CD4-positive, CD25-positive, alpha-beta regulatory T cell (primary cell): ENCODE measurements at places on chromosomes 13 and 19.
A peak's percentile ranks its signal among the peaks of the same experiment; 100 is the strongest.

- DNase-seq = peak; percentile 76
Measured at GRCh38 chr19:44002566-44003460, at the start of gene ZNF230. Gene ZNF230, plus strand, starts transcription at chr19:44002957. Its CDS starts 4,122 bp downstream, at chr19:44007079.

- DNase-seq = no peak
Measured at GRCh38 chr19:11373166-11373884, 1.1 kb upstream of the SWSAP1 start.

GRCh38 chr13:58953638-58954037 lies 1210.1 kb downstream of the DIAPH3 start:
- no peak for DNase-seq

GRCh38 chr19:49437231-49437630 lies 4.1 kb downstream of the SLC17A7 start:
- no peak for DNase-seq

DNA sequence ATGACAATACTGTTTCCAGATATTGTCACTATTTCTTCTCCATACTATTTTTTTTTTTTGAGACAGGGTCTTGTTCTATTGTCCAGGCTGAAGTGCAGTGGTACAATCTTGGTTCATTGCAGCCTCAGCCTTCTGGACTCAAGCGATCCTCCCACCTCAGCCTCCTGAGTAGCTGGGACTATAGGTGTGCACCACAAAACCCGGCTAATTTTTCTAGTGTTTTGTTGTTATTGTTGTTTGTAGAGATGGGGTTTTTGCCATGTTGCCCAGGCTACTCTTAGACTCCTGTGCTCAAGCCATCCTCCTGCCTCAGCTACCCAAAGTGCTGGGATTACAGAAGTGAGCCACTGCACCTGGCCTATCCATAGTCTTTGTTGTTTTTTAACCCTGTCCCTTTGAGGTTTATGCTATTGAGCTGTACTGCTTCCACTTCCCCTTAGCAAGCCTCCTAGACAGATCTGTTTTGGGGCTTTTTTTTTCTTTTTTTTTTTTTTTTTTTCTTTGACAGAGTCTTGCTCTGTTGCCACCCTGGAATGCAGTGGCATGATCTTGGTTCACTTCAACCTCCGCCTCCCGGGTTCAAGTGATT lies 27.6 kb upstream of the MAP3K10 start:
- DNase-seq = no peak

- DNase-seq = no peak
Measured at GRCh38 chr13:73273276-73273675, 214.5 kb downstream of the KLF5 start.

DNA sequence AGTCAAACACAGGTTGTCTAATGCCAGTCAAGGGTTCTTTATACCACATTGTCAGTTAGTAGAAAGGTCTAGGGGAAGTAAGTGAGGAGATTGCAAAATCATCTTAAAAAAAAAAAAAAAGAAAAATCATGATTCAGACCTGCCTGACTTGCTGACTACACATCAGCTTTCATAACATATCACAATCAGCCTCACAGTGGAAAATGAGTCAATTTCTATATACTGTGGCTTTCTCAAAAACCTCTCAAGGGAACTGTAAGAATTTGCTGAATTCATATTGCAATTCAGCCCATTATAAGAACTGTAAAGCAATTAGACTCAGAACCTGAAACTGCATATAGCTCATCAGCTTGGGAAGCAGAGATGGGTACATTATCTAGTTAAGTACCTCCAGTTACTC lies 75.3 kb upstream of the GPC6 start:
- DNase-seq = no peak

- DNase-seq = no peak
Measured at GRCh38 chr13:113859311-113860050, 4.4 kb downstream of the GAS6 start.

DNA sequence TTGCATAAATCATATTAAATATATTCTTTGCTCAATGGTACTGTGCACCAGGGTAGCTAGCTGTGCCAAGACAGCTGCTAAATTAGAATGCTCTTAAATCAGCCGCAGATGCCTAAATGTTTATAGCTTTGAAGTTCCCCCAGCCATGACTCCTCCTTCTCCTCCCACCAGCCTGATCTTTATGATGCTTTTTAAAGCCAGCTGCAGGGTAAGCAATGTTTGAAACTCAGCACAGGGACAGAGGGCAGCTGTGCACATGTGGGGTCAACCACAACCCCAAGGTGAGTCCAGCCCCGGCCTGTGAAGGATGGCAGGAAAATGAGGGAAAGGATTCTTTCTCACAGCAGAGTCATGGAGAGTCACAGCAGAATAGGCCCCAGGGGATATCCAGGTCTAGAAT lies 635.7 kb downstream of the UQCRFS1 start:
- no peak for DNase-seq

DNA sequence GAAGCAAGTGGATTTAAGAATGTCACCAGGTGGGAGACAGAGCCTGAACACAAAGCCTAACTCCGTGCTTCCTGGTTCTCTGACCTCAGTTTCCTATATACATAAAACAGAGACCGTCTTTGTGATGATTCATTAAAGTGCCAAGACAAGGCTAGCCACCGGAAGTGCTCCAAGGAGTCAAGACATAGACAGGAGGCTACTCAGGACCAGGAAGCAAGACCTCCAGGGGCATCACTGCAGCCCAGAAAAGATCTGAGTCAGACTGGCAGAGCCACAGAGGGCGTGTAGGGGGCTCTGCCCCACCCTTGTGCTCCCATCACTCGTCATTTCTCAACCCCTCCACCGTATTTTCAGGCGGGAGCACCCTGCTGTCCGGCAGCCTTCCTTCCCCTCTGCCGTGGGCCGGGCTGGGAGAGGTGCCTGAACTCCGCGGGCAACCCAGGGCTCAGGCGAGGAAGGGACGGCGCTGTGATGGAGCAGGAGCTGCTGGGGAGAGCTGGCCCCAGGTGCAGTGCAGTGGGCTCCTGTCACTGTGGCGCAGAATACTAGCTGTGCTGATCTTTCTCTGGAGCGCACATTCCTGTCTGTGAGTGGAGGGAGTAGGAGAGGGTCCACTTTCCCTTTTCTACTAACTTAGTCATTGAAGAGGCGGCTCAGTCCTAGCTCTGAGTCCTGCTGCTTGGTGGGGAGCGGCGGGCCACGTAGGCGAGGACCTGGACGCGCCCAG lies 134.7 kb upstream of the GPR12 start:
- DNase-seq = no peak

DNA sequence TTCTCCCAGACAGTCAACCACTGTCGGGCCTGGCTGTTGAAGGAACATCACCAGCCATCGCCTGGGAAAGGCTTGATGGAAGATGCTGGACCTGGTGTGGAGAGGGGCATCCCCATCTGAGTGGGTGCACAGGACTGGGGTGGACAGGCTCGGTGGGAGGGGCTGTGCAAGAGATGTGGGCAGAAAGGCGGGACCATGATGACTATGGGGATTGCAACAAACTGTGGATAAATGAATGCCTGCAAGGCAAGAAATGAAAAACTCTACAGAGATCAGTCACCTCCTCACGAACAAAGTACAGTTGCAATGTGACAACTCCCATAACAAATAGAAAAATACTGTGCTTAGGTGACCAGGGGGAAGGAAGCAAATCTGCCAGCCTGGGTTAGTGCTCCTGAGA lies 171.9 kb upstream of the GPR12 start:
- DNase-seq = no peak

DNA sequence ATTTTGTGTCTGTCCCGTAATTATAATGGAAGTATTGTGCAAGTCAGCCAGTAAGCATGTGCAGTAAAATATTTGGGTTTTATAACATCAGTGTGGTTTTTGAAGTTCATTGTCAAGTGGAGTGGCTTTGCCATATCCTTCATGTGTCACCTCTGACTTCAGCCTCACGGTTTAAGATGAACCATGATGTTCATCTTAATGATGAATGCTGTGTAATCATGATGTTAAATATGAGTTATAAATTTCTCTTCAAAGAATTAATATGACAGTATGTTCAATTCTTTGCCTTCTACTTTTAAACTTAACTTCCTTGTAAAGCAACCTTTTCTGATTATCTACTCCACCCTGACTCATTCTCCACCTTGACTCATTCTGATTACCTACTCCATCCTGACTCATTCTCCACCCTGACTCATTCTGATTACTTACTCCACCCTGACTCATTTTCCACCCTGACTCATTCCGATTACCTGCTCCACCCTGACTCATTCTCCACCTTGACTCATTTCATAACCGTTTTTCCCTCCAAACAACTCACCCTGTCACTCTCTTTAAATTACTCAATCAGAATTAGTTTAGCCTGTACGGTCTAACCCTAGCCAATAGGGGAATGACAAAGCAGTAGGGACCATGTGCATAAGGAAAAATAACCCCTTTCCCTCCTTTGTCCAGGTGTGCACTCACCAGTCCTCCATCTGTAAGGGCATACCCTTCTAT lies 50.3 kb upstream of the ANKRD10 start:
- peak; percentile 2 for DNase-seq

GRCh38 chr13:36456577-36456976 lies 24.3 kb downstream of the CCNA1 start:
- no peak for DNase-seq

- DNase-seq = no peak
Measured at GRCh38 chr13:44504116-44504515, 72.0 kb downstream of the TSC22D1 start.

DNA sequence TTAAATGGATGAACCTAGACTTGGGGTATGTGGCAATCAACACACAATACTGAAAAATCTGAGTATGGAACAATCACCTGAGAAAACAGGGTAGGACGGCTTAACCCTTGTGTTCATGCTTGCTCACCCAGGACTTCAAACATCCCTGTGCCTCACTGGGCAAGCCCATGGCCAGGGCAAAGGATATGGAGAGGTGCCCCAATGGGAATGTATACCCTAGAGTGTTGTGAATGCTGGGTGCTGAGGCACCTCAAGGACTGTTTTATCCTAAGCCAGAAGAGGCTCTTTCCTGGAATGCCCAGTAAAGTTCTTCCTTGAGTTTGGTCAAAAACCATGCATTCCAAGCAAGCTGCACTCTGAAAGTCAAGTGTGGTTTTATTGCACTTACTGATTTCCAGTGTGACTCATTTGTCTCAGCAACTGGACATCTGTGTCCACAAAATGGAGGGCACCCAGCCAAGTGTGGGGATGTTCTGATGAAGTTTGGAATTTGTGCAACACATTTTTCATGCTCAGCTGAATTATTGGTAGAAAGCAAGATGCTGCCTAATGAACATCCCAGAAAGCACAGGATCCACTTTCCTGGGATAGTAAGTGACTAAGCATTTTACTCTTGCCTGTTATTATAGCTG lies 531.3 kb downstream of the RFC3 start:
- no peak for DNase-seq

DNA sequence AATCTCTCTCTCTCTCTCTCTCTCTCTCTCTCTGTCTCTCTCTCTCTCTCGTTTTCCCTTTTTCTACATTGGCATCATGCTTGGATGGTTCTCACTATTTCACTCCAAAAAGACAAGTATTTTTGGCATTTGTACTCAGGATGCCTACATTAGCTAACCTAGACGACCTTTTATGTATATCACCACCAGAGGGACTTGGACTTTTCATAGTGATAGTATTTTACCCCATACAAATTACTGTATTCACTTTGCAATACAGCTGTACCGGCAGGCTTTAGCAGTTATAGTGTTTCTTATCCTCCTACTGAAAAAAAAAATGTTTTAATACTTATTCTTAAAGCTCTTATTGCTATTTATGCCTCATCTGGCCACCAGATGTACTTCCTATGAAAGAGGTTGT lies 687.2 kb upstream of the KLHL1 start:
- no peak for DNase-seq

DNA sequence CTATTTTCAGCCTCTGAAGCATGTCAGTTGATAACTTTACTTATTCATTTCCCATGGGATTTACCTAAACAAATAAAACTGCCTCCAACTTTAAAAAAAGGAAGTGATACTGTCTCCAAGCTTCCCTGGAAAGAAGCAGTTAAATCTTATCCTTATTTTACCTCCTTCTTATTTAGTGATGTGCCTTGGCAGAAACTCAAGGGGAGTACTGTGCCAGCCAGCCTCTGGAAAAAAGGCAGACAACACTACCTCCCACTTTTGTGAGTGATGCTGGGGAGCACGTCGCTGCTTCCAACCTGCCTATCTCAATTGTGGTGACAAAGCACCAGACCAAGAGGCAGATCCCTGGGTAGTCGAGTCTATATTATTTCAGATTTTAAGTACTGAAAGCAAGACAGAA lies 765.6 kb downstream of the DIAPH3 start:
- DNase-seq = no peak

GRCh38 chr19:47610902-47611301 lies 2.0 kb downstream of the BICRA start:
- DNase-seq = no peak

DNA sequence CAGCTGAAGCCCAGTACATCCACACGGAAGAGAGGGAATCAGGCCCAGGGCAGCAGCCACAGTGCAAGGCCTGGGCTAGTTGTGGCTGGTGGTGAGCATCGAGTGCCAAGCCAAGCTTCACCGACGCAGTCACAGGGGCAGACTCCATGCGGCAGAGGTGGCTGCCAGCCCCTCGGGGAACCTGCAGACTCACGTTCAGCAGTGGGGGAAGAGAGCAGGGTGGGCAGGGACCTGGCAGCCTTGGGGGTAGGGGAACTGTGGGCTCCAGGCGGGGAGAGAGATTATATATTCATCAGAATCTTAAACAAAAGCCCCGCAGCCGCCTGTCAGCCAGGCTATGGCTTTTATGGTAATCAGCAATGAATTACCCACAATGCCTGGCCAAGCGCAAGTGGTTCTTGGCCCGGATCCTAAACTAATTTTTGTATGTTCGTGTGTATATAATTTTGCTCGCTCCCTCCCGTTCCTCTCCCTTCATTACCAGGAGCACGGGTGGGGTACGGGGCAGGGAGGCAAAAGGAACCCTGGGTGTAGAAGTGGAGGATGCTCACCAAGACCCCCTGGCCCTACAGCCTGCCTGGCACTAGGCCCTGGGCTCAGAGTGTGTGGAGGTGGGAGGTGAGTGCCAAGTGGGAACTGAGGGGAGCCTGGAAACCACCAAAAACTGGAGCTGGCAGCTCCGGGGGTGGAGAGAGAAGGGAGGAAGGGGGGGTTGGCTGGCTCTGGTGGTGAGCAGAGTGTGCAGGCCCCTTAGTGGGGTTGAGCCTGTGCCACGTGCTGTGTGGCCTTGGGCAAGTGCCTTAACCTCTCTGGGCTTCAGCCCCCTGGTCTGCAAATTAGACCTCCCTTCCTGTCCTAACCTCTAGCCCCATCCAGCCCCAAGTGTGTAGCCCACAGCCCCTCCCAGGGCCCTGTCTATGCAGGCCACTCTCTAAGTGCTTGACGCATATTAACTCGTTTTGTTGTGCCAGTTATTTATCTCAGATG lies 31.9 kb downstream of the PTPRS start:
- no peak for DNase-seq
